ENCODE measurements at places on chromosomes 5 and 9.

- no peak for DNase-seq
Measured at GRCh38 chr5:62964428-62964827, 385.8 kb downstream of the LRRC70 start.

DNA sequence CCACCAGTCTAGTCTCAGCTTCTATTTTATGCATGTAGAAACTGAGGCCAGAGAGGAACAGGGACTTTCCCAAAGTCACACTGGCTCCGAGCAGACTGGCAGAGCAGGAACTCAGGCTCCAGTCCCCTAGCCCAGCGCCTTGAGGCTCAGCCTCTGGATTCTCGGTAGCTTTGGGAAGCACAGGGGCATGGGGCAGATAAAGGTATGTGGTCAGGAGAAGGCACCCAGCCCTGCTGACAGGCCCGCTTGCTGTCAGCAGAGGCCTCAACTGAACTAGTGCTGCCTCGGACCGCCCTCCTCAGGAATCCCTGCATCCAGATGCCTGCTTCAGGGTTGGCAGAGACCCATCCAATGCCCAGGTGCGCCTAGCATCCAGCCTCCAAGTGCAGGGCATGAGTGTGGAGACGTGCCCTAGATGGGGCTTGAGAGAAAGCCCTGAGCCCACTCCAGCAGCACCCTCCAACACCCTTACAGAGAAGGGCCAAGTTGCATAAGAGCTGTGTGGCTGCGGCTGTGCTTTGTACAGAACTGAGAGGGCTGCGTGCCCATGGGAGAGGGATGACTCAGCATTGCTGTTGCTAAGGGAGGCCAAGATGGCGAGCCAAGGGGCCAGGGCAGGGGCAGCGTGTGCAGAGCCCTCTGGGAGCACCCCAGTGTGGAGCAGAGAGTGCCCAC is 168.6 kb downstream of the MACROH2A1 start:
- no peak for DNase-seq

DNA sequence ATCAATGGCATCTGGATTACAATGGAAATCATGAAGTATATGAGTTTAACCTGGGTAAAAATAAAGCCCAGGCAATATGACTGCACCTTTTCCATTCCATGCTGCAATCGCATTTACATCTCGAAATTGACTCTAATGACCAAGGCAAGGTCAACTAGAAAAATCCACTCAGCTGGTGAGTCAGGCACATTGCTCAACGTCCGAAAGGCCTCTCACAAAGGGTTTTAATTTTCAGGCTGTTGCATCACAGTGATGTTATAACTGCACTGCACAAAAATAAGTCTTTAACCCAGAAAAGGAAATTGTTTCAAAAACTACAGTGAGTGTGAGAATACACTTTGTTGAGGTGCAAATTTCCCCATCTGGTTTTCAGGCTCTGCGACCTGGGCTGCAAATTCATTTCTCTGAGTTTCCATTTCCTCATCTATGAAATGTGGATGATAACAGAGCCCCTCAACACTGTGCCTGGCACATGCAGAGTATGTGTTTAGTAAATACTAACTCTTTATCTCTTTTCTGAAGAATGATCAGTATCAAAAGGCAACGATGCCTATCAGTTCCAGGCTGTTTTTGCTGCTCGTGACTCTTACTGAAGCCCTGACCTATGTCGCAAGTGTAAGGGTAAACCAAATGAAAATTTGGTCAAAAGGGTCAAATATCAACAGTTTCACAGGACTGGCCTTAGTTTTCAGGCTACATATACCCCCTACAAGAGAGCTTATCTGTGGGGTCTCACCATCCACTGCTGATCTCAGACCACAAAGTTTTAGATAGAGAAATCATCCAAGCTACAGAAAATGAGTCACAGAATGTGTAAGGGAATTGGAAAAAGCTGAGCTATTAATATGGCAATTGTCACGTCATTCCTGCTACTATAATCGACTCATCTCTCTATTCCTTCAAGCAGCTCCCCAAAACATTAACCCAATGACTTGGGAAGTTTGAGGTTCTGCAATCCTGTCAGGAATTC is 4.1 kb downstream of the NFIL3 start:
- peak; percentile 67 for DNase-seq

DNA sequence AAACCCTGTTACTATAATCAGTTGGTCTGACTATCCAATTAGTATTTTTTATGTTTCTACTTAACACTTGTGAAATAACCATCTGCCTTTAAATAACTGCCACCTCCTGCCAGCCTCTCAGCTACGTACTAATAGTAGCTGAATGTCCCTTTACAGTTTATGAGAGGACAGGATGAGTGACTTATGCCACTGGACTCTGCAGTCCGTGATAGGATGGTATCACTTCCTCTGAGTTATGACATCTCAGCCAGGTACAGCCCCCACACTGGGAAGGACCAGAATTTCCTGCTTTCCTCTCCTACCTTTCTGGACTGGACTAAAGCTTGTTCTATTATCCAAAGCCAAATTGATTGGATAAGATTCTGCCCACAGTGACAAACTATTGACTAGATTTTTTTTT is 102.9 kb downstream of the ZFAND5 start:
- DNase-seq: no peak

- DNase-seq: no peak
Measured at GRCh38 chr9:113788616-113789330, 87.3 kb upstream of the ZNF618 start.
